NCI-H2081 treated with DMSO at 0.1 percent for 48 hours (cell line): ENCODE measurements at places on chromosomes 5 and 9.

DNA sequence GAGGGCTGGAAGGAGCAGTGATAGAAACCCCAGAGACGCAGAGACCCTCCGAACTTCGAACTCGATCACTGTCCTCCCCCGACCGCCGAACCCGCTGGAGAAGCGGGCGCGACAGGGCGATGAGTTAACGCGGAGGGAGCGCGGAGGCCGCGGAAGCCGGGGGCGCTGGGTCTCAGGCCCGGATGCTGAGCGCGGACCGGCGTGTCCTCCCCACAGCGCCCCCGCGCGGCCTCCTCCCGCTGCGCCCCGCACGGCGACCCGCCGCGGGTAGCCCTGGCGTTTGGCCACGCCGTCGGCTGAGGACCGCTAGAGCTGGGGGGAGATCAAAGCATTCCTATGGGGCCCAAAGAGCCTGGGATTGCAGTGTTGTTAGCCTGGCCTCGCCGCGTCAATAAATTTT, 7.7 kb upstream of the DMRT2 start:
- DNase-seq: no peak

- no peak for DNase-seq
Measured at GRCh38 chr9:96719921-96720320, 58.0 kb downstream of the ZNF510 start.

GRCh38 chr9:120715389-120715924, 1.2 kb upstream of the MEGF9 start:
- no peak for DNase-seq

GRCh38 chr9:37943345-37944265, 39.7 kb upstream of the SLC25A51 start:
- no peak for DNase-seq

GRCh38 chr5:112216140-112216539, 202.9 kb downstream of the EPB41L4A start:
- DNase-seq: no peak

DNA sequence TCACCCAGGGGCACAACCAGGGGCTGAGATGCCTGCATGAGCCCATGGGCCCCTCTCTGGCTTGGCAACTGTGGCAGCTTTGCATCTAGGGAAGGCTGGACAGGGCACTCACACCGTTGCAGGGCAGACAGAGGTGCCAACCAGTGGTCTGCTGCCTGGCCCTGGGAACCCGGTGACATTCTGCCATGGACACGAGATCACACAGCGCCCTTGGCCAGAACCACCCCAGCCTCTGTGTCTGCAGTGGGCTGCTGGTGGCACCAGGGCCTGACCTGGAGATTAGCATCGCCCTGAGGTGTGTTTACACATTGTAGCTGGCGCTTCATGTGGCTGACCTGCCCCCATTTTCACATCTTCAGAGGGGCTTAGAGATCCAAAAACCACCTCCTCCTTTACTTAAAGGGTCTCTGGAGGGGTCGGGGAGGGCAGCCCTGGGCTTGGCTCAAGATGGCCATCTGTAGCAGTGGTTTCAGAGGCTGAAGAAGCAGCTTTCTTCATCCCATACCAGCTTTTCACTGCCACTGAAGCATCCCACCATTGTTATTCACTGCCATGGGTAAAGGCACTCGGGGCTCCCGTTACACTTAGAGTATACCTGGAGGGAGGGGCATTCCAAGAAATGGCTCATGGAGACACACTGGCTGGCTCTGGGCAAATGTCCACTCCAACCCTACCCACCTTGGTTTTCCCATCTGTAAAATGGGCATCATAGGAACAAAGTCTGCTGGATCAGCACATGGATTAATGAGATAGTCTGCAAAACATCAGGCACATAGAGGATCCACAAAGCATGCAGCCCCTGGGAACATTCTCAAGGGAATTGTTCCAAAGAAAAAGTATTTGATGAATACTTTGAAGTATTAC, 11.4 kb downstream of the DCANP1 start:
- no peak for DNase-seq

GRCh38 chr5:158877124-158877581, 222.6 kb downstream of the EBF1 start:
- no peak for DNase-seq

DNA sequence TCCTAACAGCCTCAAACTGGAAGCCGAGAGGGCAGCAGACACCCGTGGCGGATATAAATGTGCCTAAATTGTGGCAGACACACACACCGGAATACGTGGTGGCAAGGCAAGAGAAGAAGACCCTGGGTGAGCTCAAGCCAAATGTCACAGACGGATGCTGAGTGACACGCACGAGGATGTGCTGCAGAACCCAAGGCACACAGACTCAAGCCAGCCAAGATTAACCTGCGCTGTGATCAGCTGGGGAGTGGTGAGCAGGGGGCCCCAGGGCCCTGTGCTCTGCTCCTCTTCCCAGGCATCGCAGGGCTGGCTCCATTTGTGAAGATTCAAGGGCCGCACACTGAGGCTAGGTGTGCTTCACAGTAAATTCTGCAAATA, 16.4 kb downstream of the SEMA4D start:
- DNase-seq: no peak

DNA sequence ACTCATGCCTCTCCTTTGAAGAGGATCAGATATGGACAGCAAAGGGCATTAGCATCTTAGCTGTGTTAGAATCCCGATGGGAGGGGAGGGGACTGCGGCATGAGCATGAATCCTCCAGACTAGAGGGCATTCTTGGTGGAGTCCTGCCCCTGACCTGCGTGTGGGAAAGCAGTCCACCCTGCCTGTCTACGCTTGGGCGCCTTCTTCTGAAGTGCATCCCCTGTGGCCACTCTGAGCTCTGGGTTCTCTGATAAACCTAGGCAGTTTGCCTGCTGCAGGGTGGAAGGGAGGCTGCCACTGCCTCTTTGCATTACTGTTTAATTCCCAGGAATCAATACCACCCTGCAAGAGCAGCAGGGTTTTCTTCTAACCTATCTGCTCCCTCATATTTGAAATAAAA, 169.3 kb downstream of the INSYN2B start:
- no peak for DNase-seq

DNA sequence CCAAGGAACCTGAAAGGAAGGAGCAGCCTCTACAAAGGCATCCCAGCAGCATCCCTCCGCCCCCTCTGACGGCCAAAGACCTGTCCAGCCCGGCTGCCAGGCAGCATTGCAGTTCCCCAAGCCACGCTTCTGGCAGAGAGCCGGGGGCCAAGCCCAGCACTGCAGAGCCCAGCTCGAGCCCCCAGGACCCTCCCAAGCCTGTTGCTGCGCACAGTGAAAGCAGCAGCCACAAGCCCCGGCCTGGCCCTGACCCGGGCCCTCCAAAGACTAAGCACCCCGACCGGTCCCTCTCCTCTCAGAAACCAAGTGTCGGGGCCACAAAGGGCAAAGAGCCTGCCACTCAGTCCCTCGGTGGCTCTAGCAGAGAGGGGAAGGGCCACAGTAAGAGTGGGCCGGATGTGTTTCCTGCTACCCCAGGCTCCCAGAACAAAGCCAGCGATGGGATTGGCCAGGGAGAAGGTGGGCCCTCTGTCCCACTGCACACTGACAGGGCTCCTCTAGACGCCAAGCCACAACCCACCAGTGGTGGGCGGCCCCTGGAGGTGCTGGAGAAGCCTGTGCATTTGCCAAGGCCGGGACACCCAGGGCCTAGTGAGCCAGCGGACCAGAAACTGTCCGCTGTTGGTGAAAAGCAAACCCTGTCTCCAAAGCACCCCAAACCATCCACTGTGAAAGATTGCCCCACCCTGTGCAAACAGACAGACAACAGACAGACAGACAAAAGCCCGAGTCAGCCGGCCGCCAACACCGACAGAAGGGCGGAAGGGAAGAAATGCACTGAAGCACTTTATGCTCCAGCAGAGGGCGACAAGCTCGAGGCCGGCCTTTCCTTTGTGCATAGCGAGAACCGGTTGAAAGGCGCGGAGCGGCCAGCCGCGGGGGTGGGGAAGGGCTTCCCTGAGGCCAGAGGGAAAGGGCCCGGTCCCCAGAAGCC, 30.8 kb downstream of the CD180 start:
- no peak for DNase-seq

- DNase-seq: no peak
Measured at GRCh38 chr5:139481122-139481533, 1.4 kb downstream of the STING1 start.

- no peak for DNase-seq
Measured at GRCh38 chr9:90459321-90459720, 183.3 kb downstream of the DIRAS2 start.

DNA sequence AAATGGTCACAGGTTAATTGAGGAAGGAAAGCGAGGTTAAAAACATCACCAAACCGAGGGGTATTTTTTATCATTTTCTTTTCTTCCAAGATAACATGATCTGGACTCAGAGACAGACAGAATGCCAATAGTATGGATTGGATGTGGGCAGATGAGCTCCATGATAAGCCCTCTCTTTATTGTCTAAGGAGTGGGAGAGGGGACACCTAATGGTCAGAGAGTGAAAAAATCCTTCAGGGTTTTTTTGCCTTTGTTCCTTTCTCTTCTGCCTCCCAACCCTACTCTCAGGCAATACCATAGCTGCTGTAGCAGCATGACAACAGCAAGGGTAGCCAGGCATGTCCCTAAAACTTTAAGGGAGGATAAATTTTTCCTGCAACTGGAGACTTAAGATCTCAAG, 94.7 kb downstream of the DIRAS2 start:
- DNase-seq: no peak

DNA sequence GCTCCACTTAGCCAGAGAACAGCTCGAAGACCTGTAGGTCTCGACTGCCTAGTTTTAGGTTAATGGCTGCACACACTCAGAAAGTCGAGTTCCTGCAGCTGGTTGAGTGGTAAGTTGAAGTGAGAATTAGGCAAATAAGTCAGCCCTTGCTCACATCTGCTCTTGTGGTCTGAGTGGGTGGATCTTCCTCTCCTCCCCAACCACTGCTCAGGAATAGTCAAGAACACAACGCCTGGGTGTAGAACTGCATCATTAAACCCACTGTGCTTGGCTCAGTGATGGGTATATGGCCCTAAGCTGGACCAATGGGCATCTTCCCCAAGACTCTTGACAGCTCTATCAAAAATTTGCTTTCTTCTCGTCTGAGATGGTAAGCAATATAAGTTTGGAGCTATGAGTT, 20.9 kb upstream of the ADAM19 start:
- no peak for DNase-seq

- DNase-seq: no peak
Measured at GRCh38 chr5:44860267-44860666, 51.5 kb downstream of the MRPS30 start.

GRCh38 chr5:166382031-166382430, 1909.4 kb upstream of the WWC1 start:
- no peak for DNase-seq
